ENCODE measurements at places on chromosomes 16 and 17. TPM values are rescaled to one million over a fixed set of nuclear protein-coding genes. Genes with fewer than 3 reads are reported as not detected.

Gene MMP15
- 3.1 TPM for total RNA-seq

Gene WNK4
- not detected for total RNA-seq

Gene CDRT4
- total RNA-seq = 5.0 TPM

Gene HCRT
- total RNA-seq = not detected

Gene KRTAP1-3
- total RNA-seq = not detected

Gene KCNJ12
- total RNA-seq = 3.9 TPM

Gene ZNF205
- total RNA-seq = 27.6 TPM

Gene CMTM2
- not detected for total RNA-seq

Gene TMEM88
- not detected for total RNA-seq

Gene IL17C
- 0.43 TPM for total RNA-seq

Gene TNRC6C
- total RNA-seq = 2.7 TPM

Gene TEKT1
- not detected for total RNA-seq

Gene RAB37
- 1.4 TPM for total RNA-seq

Gene DLG4
- total RNA-seq = 18.8 TPM

- no peak for DNase-seq
Observed at GRCh38 chr17:18041776-18042175, 2.6 kb downstream of the GID4 start.

GRCh38 chr17:11813871-11814270 is 183.4 kb downstream of the ZNF18 start:
- DNase-seq = no peak

GRCh38 chr16:85276721-85277120 is 164.4 kb upstream of the CIBAR2 start:
- no peak for DNase-seq

DNA sequence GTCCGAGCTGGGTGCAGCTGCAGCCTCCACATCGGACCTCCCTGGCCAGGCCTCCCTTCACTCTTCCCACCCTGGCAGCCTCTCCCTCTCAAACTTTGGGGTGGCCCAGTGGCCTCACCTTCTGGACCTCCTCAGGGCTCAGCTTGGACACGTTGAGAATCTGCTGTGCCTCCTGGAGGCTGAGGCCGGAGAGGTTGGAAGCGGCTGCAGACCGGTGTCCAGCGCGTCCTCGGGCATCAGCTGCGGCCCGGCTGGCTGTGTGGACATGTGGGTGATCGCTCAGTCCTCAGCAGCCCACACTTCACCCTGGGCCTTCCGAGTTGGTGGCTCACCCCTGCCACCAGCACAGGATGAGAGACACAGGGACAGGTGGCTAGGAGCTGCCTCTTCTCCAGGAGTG is 9.9 kb downstream of the PAM16 start:
- DNase-seq = no peak

- no peak for DNase-seq
Observed at GRCh38 chr17:81125573-81126081, 39.7 kb upstream of the PVALEF start.

DNA sequence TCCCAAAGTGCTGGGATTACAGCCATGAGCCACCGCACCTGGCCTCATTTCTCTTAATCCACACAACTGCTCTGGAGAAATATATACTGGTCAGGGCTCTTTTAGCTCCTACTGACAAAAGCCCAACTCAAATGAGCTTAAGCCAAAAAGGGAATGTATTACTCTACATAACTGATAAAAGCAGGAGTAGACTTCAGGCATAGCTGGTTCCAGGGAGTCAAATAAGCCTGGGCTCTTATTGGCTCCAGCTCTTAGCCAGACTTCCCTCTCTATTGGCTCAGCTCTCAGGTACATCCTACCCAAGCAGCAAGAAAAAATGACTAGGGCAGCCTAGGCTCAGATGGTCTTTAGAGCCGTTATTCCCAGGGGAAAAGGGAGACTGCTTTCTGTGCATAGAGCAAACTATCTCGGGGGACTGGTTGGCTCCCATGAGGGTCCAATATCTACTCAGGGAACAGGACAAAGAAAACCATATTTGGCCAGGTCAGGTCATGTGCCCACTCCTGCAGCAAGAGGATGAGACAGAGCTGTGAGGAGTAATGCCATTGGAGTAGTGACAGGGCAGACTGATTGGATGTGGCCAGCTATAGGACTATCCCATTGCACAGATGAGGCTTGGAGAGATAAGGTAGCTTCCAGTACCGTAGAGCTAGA is 21.2 kb downstream of the TBX2 start:
- DNase-seq = no peak

- DNase-seq = no peak
Observed at GRCh38 chr17:60328679-60329078, 63.3 kb downstream of the USP32 start.

DNA sequence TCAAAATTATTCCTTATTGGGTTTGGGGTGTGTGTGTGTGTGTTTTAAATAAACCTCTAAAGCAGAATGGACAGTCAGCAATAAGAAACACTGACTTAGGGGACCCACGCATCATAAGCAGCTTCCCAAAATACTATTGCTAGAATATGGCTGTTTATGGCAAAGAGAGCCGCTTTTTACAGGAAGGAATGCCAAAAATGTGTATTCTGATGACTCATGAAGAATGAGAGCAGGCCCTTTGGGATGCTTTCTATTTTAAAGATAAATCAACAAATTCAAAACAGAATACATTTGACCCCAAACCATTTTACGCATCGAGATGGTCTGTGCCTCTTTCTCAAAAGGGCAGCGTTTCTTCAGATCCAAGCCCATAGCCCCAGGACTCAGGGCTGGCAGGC is 37.5 kb downstream of the ARHGAP17 start:
- no peak for DNase-seq

DNA sequence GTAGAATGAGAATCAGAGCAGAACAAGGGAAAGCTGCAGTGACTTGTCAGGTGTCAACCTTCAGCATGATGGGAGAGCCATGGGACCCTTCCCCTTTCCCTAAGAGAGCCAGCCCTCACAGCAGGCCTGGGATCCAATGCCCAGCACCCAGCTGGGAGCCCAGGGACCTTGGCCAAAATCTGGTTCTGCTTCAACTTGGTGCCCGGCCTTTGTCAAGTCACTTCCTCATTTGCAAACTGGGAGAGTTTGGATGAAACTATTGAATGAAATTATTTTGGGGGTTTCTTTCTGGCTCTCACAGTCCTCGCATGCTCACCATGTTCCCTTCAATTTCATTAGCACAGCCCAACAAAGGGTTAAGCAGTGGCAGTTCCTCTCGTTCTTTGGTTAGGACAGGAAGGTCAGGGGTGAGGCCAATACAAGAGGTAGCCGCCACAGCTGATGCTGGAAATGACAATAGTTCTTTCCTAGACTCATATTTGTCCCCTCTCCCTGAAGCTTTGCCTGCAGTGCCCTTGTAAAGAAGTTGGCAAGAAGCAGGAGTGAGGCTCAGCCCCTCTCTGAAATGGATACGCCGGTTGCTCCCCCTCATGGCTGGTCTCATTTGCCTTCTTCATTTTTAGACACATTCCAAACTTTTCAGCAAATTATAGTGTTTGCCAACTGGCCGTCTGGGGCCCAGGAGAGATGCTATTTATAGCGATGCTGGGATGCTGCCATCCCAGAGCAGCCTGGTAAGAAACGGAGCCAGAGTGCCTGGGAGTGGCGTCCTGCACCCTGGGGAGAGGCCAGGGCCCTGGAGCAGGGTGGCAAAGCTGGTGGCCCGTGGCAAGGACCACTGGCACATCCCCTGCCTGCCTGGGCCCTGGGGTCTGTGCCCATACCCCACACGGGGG is 34.5 kb upstream of the MEOX1 start:
- DNase-seq = peak; percentile 40

DNA sequence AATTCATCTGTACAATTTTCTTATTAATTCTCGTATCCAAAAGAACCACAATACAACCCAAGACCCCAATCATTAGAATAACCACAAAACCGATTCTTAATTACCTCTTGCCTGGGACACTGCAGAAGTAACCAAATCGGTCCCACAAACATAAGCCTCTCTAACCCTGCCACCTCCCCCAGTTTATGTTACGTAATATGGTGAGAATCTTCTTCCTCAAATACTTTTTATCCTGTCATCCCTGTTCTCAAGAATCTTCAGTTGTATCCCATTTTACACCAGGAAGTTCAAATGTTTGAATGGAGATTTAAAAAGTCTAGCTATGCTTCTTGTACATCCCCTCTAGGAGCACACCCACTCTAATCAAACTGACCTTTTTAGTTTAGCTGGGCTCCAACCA is 269.3 kb upstream of the TBX2 start:
- DNase-seq = no peak

DNA sequence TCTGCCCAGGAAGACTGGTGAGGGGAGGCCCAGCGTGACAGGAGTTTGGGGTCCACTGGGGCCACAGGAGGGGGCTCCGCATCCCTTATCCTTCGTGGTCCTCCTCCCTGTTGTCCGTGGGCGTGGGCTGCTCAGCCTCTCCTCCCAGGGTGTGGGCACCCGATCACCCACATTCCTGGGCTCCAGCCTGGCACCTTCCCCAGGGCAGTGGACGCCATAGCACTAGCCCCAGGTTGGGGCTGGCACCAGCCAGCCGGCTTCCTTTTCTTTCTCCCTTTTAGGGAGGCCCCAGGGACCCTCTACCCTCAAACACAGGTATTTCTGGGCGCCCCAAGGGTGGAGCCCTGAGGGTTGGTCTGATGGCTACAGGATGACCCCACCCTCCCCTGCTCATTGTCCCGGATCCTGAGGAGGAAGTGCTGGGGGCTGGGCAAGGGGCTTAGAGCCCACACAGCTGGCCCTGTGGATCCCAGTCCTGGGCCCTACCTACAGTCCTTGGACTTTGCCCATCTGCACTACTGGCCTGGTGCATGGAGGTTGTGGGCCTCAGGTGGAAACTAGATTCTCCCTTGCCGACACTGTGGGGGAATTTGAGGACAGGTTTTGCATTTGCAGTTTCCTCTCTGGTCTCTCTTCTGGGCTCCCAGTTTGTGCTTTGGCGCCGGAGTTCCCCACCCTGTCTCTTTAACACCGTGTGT is 1.1 kb downstream of the KIF1C start:
- no peak for DNase-seq

DNA sequence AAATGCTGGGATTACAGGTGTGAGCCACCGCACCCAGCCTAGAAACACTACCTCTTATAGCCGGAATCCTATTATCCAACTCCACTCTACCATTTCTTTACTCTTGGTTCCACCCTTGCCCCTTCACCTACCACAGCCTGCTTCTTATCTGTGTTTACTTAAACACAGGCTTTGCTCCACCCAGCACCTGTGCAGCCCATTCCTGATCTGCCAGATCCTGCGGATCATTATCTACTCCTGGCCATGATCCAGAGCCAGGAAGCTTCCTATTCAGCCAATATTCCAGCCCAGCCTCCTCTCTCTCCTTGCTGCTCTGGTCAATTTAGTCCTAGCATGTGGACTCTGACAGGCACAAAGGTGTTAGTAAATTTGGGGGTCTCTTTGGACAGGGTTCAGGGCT is 98.8 kb upstream of the MED13 start:
- DNase-seq = no peak

DNA sequence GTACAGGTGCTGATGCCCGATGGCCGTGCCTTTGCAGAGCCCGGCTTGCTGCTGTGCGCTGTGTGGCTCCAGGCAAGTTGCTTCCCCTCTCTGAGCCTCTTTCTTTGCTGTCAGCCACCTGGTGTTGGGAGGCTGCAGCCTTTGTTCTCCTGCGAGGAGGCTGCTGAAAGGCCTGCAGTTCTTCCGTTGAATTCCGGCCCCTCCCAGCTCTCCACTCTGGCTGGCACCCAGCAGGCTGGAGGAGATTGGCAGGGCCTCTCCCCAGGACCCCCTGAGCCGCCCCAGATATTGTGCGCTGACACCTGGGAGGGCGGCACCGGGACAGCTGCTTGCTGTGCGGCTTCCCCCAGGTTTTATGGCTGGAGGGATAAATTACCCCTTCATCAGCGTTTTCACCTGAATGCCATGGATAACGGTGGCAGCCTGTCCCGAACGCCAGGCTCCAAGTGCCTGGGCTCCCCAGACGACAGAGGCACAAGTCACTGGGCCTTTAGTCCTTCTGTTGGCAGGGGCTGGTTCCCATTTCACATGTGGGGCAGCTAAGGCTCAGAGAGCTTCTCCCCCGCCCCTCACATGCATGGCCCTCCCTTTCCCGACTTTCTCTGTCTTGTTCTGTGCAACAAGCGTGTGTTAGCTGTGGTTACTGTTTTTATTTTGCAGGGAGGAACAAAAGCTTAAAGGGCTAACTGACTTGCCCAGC is 35.1 kb upstream of the GSE1 start:
- DNase-seq = no peak

- DNase-seq = no peak
Observed at GRCh38 chr17:15303268-15303667, 38.1 kb downstream of the TEKT3 start.

DNA sequence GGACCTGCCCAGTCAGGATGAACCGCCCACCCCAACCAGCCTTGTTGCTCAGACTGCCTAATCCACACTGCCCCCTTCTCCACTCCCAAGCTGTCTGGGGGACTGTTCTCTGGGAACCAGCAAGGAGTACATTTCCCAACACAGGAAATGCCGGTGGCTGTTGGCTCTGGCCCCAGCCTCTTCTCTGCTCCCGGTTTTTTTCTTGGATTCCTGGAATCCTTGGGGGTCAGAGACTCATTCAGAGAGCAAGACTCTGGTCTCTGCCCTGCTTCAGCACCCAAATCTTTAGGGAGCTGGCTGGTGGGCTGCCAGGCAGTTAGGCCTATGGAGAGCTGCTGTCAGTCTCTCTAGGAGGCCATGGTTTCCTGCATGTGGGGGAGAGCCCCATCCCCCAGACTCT is 10.8 kb upstream of the MTMR4 start:
- DNase-seq = no peak

- DNase-seq = no peak
Observed at GRCh38 chr17:62715882-62716390, 88.5 kb downstream of the MRC2 start.

GRCh38 chr17:32021615-32021955 is 14.4 kb downstream of the LRRC37B start:
- no peak for DNase-seq

- peak; percentile 97 for DNase-seq
Observed at GRCh38 chr16:370443-370842, at the start of gene MRPL28. TSS of gene MRPL28 (minus strand) at chr16:370538. CDS start at chr16:370218, 320 bp downstream.

DNA sequence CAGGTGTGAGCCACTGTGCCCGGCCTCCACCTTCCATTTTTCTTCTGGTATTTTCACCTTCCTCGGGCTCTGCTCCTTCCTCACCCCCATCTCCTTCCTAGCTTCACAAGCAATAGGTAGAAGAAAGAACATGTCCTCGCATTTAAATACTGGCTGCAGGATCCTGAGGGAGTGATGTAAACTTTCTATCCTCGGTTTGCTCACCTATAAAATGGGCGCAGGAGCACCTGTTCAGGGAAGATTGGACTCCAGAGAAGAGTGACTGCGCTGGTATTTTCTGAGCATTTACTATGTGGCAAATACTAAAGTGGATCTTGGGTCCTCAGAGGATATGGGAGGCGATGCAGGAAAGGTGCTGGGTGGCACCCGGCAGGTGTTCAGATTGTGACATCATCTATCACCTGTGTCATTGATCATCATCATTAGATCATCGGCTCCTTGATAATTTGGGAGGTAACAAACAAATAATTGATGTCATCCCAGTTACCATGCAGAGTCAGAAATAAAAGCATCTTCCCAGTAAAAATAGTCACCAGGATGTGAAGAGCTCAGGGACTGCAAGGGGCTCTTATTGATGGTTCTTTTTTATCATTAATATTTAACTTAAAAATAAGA is 72.8 kb downstream of the FOXL1 start:
- DNase-seq = no peak

- DNase-seq = no peak
Observed at GRCh38 chr16:82584553-82585152, 42.1 kb upstream of the CDH13 start.

Measured in G401 (cell line).